Stimulated activated CD8-positive, alpha-beta memory T cell treated with anti-CD3 and anti-CD28 coated beads, Interleukin-7, amount 100 ng/mL, for 4 hours (primary cell): ENCODE measurements at places on chromosomes 11 and 22.

GRCh38 chr11:22730319-22730718 is 63.9 kb downstream of the GAS2 start:
- no peak for DNase-seq

- peak; percentile 19 for DNase-seq
These were observed 55.6 kb downstream of the P4HA3 start for GRCh38 chr11:74255741-74256375.

GRCh38 chr11:94673951-94674491 is 94.1 kb upstream of the AMOTL1 start:
- no peak for DNase-seq

DNA sequence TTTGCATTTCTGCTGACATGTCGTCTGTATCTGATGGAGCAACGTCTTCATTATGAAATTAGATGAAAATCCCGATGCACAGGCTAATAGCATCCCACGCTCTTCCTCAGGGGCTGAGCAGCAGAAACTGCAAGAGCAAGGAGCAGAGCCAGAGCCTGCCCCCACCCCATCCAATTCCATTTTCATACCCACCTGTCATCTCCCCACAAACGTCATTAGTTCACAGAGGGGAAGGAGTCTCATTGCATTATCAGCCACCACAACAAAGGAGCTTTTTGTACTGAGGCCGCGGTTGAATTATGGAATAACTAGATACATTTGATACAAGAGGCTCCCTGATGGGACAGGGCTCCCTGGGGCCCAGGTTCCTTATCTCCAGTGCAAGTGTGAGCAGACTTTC is 515.0 kb downstream of the NTM start:
- no peak for DNase-seq

- no peak for DNase-seq
These were observed 125.2 kb upstream of the SYT13 start for GRCh38 chr11:45411228-45411946.

GRCh38 chr11:19419808-19420207 is 179.1 kb upstream of the E2F8 start:
- DNase-seq, result no peak

- no peak for DNase-seq
These were observed 37.5 kb upstream of the DDI1 start for GRCh38 chr11:103998826-103999508.

DNA sequence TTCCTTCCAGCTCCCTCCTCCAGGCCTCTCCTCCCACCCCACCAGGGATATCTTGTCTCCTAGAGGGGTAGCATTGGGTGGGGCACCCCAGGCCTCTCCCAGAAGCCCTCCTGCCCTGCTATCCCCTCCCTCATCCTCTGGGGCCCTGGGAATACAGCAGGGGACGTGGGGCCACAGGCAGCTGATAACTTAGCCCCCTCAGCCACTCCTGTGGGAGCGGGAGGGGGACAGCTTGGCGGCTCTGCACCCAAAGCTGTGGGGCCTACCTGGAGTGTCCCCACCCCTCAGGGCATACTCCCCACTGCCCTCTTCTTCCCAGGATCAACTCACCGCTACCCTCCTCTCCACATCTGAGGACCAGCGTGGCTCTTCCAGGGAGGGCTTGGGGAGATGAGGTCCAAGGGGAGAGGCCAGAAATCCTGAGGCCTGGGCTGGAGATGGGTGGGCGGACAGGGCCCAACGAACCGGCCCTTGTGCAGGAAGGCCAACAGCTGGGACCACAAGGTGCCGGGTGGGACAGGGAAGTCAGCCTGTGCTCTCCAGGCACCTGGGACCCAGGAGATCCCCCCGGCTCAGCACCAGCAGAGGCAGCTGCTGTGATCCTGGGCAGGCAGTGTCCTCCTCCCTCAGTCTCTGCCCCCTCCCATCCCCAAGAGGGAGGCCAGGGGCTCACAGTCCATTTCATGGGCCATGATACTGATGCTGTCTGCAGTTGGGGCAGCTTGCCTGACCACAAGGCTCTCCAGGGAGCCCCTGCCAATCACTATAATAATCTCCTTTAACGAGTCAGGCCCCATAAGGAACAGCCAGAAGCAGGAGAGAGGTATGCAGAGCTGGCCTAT is 23.2 kb downstream of the NEAT1 start:
- no peak for DNase-seq

- no peak for DNase-seq
These were observed 127.7 kb downstream of the OSBP2 start for GRCh38 chr22:30822216-30823014.

GRCh38 chr11:105548359-105548758 is 61.5 kb upstream of the GRIA4 start:
- DNase-seq, result no peak

GRCh38 chr11:86459682-86460460 is 85.2 kb downstream of the CCDC81 start:
- no peak for DNase-seq

GRCh38 chr22:27844656-27845591 is 43.4 kb upstream of the MN1 start:
- DNase-seq, result no peak

- DNase-seq, result no peak
These were observed 39.4 kb downstream of the TMEM45B start for GRCh38 chr11:129855086-129855485.

DNA sequence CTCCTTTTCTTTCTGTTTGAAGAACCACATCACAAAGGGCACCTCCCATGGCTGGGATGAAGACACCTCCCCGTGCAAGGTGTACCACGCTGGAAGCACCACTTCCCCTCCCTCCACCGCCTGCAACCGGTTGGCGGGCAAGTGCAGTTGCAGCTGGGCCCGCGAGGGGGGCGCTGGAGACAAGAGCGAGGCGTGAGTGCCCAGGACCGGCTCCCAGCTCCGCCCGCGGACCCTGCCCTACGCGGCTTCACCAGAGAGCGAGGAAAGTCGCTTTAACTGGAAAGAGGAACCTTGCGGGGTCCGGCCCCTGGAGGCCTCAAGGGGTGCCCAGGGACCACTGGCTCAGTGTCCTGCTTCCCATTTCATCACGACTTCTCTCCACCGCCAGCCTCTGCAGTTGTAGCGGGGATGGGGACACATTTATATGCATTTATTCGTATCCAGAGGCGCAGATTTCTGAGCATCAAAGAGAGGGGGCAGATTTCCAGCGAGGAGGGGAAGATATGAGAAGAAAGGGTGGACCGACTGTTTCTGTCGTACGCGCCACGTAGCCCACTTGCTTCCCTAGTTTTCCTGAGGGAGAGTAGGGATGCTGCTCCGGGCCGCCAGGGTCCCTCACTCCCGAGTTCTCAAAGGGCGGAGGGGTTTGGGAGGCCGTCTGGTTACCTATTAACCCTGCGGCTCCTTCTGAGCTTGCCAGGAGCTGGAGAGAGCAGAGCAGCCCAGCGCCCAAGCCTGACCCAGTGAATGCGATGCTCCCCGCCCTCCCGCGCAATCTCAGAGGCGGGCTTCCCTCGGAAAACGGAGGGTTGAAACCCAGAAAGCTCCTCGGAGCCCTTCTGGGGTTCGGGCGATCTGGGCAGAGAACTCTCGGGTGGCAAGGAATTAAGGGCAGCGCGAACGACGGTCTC is 3.5 kb downstream of the ESAM start:
- DNase-seq, result no peak

- DNase-seq, result no peak
These were observed 2.5 kb upstream of the ST14 start for GRCh38 chr11:130157101-130157500.

- no peak for DNase-seq
These were observed 23.4 kb downstream of the SYN3 start for GRCh38 chr22:33034753-33035152.

- DNase-seq, result no peak
These were observed 2.8 kb downstream of the NRXN2 start for GRCh38 chr11:64720167-64720566.
